ENCODE measurements at places on chromosomes 6 and 20. TPM values are rescaled to one million over a fixed set of nuclear protein-coding genes. Genes with fewer than 3 reads are reported as not detected.

- no peak for DNase-seq
These were observed 119.3 kb downstream of the RNASET2 start for GRCh38 chr6:166836785-166837718.

- no peak for DNase-seq
These were observed 59.9 kb downstream of the MACROD2 start for GRCh38 chr20:14055127-14055742.

GRCh38 chr6:147421903-147422302 lies 86.6 kb upstream of the SAMD5 start:
- no peak for DNase-seq

- DNase-seq = no peak
These were observed 1.9 kb upstream of the BACH2 start for GRCh38 chr6:90298459-90299053.

DNA sequence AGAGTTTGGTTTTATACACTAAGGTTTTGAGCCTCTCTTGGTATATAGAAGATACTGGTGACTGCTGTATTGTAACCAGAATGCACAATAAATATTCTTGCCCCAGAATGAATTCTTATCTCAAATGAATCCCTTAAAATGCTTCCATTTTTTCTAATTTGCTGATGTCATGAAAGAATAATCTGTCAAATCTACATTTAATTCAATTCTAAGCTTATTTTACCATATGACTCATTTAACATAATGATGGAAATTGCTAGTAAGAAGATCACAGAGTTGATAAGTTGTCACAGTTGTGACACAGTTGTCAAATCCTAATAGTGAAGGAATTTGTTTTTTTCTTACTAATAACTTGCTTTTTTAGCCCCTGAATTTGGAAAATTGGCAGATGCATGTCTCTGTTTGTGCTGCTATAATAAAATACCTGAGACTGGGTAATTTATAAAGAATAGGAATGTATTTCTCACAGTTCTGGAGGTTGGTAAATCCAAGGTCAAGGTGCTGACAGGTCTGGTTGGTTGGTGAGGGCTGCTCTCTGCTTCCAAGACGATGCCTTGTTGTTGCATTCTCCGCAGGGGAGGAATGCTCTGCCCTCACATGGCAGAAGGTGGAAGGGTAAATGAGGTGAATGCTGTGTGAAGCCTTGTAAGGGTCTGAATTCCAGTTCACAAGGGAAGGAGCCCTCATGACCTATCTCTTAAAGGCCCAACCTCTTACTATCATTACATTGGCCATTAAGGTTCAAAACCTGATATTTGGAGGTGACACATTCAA lies 4.7 kb downstream of the ECT2L start:
- no peak for DNase-seq

DNA sequence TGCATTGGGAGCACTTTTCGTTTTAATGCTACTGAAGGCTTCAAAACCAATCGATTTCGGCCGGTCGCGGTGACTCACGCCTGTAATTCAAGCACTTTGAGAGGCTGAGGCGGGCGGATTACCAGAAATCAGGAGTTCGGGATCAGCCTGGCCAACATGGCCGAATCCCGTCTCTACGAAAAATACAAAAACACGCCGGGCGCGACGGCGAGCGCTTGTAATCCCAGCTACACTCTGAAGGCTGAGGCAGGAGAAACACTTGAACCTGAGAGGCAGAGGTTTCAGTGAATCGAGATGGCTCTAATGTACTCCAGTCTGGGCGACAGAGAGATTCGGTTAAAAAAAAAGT lies 58.4 kb downstream of the TRIM38 start:
- no peak for DNase-seq

DNA sequence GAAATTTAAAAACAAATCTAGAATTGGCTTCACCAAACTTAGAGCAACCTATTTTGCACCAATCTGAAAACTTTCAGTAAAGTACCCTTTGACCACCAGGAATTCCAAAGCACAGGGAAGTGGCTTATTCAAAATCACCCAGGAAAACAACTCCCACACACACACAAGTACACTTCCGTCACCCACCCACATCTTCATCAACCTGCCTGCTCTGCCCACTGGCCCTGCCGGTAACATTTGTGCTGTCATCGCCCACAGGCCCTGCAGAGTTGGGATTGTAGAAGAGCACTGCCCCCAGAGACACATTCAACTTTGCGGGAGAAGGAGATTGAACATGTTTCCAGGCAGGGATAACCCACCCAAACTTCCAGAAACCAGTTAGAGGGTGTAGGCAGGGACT lies 19.3 kb upstream of the SCML4 start:
- DNase-seq = no peak

- DNase-seq = no peak
These were observed 127.4 kb upstream of the AFDN start for GRCh38 chr6:167699141-167699931.

Gene EBF4
- 14.1 TPM for total RNA-seq

Gene CTSZ
- total RNA-seq = 242 TPM

DNA sequence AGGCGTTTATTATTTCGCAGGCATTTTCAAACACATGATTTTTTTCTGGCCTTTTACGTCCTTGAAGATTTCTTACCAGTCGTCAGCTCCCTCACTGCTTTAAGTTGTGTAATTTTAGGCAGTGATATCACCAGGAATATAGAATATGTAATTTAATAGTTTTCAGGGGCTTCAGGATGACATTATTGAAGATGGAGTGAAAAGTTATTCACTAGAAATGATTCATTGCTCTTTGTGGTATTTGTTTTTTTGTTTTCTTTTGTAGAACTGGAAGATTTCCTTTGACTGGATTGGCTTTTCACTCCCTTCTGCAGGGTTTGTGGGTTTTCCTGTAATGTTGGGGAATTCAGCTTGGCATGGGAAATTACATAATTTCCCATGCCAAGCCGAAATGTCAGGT lies 2.0 kb downstream of the LRRC1 start:
- DNase-seq = no peak

DNA sequence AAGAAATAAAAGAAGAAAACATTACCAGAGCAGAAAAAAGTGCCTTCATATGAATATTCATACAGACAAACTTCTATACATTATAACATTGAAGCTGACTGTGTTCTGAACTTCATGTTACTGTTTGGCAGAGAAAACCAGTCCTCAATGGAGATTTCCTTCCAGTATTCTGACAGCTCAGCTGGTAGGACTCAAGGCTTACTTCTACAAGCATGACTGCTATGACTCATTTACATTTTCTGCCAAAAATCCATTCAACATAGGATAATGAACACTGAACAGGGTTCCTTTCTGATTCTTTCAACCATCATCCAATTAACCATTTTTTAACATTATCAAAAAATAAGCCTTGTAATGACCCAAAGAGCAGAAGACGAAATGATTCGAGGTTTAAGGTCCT lies 25.4 kb downstream of the COL9A1 start:
- no peak for DNase-seq

Gene RAET1G
- total RNA-seq = not detected
